Activated T-helper 1 cell treated with anti-CD3 and anti-CD28 coated beads, Interleukin-12 subunit alpha, Interleukin-12 subunit beta, Interleukin-2, Interleukin-4 antibody, amounts not matched to agents 30 ng/mL and 10 ng/mL and 1 ng/mL, durations not matched to agents 14 hours and 24 hours and 36 hours (primary cell): ENCODE measurements at places on chromosomes 2 and 18. TPM values are rescaled to one million over a fixed set of nuclear protein-coding genes. Genes with fewer than 3 reads are reported as not detected.

FSHR gene
- not detected in 2 replicates for total RNA-seq

CTAGE1 gene
- total RNA-seq, result not detected in 2 replicates

BOLA3 gene
- total RNA-seq, result 94.2 and 98.2 TPM in 2 replicates

KYNU gene
- not detected in 2 replicates for total RNA-seq
